Stimulated activated CD8-positive, alpha-beta memory T cell treated with anti-CD3 and anti-CD28 coated beads, Interleukin-7, amount 100 ng/mL, for 1 hour (primary cell): ENCODE measurements at places on chromosomes 2 and 18.

DNA sequence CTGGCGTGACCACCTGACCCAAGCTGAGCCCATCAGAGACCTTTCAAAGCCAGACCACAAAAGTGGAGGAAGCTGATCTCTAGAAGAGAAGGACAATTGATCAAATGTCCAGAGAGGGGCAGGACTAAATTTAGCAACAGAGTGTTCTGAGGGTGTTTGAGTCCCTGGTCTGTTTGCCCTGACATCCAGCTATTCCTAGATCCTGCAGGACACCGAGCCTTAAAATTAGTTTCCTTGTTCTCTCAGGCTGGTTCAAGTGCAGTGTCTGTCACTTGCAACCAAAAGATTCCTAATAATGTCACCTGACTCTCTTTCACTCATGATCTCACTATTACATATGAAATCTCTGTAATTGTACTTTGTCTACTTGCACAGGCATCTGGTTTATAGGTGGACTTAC is 33.0 kb upstream of the NPAS2 start:
- DNase-seq: no peak

GRCh38 chr18:79480171-79481045 is 84.7 kb downstream of the NFATC1 start:
- no peak for DNase-seq

DNA sequence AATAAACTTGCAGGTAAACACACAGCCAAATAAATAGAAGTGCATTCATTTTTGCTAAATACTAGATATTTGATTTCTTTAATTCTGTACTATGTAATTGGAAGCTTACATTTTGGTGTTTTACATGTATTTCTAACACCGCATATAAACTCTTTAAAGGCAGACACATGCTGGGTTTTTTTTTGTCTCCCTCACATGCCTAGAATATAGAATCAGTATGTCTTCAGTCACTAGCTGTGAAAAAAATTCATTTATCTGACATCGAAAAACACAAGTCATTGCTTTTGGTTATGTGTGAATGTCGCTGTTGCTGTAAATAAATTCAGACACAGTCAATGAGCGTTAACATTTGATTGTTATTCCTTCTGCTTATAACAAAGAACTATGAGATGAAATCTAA is 1101.0 kb downstream of the DPP10 start:
- DNase-seq: no peak

DNA sequence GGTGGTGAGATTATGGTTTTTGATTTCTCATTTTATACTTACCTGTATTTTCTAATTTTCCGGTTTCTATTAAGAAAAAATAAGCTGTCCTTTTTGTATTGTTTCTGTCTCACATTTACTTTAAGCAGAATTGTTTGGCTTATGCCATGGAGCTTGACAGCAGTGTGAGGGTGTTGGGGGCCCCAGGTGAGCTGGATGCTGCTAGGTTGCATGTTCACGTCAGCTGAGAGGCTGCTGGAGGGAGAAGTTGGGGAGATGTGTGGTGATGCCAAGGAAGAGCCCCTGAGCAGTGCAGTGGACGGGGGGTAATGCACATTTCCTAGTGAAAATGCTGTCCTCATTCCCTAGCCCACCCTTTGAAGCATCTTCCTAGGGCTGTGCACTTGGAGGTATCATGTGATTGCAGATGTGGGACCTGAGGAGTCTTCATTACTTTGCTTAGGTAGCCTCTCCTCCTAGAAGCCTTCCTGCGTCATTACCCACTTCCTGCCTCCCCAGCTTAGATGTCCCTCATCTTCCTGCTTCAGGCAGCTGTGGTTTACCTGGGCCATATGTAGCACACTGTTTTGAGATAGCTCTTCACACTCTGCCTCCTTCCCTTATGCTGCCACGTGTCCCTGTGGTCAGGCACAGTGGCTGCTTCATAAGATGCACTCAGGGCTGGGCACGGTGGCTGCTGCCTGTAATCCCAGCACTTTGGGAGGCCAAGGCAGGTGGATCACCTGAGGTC is 16.2 kb downstream of the ATG16L1 start:
- DNase-seq: peak; percentile 62

DNA sequence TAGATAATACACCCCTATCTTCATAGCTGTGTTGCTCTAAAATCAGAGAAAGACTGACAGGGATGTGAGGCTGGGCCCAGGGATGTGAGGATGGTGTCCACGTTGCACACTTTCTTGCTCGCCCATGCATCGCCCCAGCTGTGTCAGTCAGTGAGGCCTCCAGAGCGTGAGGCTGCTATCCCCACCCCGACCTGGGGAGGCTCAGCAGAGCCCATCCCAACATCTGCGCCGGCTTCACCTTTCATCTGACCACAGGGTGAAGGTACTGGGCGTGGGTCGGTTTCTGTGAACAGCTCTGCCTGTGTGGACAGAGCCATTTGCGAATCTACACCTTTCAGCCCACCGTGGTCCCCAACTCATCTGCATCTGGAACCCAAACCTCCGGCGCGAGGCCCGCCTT is 255.7 kb downstream of the HDAC4 start:
- DNase-seq: no peak

DNA sequence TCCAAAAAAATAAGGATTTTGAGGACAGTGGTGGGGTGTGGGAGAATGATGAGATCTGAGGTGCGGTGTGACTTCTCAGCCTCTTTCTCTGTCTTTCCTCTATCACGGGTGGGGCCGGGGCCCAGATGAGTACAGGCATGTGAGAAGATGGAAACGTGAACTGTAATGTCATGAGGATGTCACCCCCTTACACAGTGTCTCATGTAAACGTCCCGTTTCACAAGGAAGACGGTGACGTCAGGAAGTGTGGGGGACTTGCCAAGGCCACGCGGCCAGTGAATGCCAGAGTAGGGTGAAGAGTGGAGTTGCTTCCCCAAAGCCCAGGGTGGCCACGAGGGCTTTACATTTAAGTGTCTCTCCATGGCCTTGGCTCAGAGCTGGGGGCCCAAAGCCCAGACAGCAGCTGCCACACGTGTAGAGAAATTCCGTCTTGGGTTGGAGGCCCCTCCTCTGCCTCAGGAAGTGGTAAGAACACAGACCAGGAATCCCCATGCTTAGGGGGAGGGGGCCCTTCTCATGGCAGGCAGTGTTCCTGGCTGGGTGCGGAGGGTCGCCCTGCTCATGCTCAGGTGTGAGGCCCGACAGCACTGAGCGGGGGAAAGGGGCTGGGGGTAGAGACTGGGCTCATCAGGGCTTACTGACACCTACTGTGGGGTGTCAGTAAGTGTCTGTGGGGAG is 80.9 kb upstream of the SMAD7 start:
- DNase-seq: no peak

GRCh38 chr18:62717169-62717924 is 2.0 kb downstream of the PHLPP1 start:
- no peak for DNase-seq

DNA sequence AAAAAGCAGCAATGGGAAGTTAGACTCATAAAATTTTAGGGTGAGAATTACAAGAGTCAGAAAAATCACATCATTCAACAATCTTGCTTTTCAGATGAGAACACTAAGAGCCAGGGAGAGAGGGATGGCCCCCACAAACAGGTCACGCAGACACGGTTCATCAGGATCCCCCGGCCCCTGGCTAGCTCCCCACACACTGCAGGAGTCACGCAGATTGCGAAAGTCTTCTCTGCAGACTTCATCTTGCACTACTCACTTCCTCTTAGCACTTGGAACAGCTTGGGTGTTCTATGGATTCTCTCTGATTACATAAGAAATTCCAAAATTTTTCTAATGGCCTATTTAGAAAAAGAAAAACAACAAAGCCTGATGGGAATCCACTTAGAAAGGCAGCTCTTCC is 21.6 kb upstream of the SULT1C2 start:
- DNase-seq: no peak

- no peak for DNase-seq
Measured at GRCh38 chr2:66000901-66001300, 434.0 kb upstream of the MEIS1 start.

- no peak for DNase-seq
Measured at GRCh38 chr2:239197146-239197545, 203.7 kb downstream of the HDAC4 start.

DNA sequence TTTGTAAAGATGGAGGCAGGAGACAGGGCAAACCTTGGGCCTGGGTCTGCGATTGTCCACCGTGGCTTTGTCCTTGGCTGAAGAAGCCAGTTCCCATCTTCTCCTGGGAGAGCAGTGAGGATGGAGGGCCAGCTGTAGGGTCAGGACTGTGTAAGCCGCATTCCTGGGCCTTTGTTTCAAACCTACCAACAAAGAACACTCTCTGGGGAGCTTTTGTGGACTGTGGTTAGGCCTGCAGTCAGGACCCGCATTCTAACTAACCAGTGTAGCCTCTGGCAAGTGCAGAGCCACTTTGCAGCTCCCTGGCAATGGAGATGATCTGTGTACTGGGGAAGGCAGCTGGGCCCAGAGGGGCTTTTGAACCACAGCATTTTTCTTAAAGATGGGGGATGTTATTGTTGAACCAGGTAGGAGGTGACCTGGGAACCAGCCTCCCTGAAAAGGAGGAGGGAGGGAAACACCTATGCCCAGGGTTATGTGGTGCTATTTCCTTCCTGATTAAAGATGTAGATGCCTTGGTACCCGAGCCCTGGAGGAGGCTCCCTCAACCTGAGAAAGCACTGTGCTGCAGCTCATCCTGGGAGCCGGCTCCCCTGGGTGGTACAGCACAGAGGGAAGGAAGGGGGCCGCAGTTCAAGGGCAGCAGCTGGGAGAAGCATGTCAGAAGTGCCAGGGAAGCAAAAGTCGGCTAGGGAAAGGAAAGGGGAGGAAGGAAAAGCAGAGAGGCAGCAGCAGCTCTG is 12.7 kb upstream of the SMAD4 start:
- DNase-seq: no peak

GRCh38 chr18:79420033-79420745 is 24.5 kb downstream of the NFATC1 start:
- DNase-seq: no peak

- DNase-seq: no peak
Measured at GRCh38 chr2:55420871-55421270, 1.2 kb upstream of the CCDC88A start.

GRCh38 chr18:9790261-9790660 is 82.2 kb downstream of the RAB31 start:
- DNase-seq: no peak

DNA sequence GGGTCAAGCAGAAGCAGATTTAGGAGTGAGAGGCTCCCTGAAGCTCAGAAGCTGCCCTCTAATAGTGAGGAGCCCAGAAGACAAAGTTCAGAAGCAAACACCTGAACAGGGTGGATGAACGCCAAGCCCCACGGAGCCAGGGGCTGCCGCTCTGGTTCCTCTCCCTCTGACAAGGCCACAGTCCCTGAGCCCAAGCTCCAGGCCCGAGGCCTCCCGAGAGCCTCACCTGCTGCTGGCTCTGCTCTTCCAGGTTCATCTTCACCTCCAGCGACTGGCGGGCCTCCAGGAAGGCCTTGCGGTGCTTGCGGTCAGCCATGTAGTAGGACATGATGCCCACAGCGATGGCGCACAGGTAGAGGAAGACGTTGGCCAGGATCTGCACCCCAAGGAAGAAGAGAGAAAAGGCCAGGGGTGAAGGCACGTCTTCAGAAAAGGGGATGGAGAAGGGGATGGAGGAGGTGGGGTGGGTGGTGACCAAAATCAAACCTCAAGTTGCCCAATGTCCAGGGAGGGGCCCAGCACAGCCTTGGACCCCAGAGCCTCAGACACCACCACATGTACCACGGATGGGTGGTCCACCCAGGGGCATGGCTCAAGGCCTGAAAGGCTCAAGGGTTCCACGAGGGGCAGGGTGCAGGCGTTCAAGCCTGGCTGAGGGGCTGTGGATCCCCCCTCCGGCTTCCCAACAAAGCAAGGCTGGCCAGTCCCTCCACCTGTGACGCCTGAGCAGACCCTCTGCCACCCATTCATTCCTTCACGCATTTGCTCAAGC is 47.5 kb downstream of the ADCY3 start:
- no peak for DNase-seq

GRCh38 chr18:3114026-3114425 is 101.1 kb upstream of the LPIN2 start:
- DNase-seq: no peak

- no peak for DNase-seq
Measured at GRCh38 chr18:43827311-43827710, 550.0 kb upstream of the SYT4 start.

DNA sequence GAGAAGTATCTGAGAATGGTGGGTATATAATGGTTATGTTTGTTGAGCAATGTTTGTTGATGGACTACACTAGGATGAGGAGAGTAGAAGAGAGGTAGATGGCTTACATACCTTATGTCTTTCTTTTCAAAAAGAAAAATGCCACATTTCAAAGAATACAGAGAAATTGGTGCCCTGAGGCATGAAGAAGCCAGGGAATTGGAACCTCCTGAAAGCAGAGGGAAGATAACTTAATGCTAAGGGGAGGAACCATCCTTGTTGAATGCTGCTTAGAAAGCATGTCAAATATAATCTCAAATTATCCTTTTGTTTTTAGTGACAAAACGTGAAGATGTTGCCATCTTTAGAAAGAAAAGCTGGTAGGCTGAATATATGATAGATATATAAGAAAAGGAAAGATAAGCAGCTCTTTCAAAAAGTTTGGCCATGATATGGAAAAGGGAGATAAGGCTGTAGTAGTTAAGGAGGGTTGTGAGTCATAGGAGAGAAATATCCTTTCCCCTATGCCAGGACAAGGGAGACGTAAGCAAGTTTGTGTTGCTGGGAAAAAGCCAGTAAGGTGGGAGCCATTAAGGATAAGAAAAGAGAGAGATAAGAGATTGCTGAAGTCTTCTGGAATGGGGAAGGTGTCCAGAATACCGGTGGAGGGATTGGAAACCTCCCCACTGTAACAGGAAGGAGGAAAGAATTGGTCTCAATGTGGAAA is 66.3 kb downstream of the SCN2A start:
- DNase-seq: no peak

- no peak for DNase-seq
Measured at GRCh38 chr2:202494300-202495229, 118.4 kb downstream of the BMPR2 start.

GRCh38 chr2:239263669-239264491 is 136.9 kb downstream of the HDAC4 start:
- DNase-seq: no peak

GRCh38 chr18:32443706-32444215 is 26.9 kb downstream of the GAREM1 start:
- DNase-seq: no peak

DNA sequence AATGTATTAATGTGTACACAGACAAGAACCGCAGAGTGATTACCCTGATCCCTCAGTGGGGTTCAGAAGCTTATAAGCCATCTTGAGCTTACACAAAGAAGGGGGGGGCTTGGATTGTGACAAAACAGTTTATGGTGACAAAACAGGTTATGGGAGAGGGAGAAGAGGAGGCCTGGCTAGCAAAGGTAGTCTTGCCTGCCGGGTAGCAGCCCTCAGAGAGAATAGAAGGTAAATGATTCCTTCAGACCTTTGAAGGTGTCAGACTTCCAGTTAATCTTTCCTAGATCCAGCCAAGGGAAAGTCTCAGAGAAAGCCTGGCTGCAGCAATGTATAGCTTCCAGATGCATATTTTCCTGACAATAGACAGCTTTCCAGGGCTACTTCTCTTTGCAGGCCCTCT is 44.6 kb upstream of the RAPH1 start:
- no peak for DNase-seq

DNA sequence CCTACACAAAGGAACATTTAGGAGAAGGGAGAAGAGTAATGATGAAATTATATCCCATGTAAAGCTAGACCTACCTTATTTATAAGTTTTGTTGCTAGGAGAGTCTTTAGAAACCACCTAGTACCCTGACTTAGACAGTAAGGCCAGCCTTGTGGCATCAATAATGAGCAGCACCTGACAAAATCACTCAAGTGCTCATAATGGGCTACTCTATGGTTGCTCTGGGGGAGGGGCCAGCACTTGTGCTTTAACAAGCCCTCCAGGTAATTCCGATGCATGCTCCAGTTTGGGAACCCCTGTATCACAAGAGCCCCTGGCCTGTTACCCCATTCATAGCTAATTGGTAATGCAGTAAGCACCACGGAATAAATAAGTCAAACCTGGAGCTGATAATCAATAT is 102.9 kb upstream of the ALK start:
- no peak for DNase-seq
